Activated T-cell treated with anti-CD3 and anti-CD28 coated beads for 24 hours (primary cell): ENCODE measurements at places on chromosomes 12 and 14.

- DNase-seq, result no peak
These were observed 12.9 kb downstream of the FAM161B start for GRCh38 chr14:73937012-73937411.

DNA sequence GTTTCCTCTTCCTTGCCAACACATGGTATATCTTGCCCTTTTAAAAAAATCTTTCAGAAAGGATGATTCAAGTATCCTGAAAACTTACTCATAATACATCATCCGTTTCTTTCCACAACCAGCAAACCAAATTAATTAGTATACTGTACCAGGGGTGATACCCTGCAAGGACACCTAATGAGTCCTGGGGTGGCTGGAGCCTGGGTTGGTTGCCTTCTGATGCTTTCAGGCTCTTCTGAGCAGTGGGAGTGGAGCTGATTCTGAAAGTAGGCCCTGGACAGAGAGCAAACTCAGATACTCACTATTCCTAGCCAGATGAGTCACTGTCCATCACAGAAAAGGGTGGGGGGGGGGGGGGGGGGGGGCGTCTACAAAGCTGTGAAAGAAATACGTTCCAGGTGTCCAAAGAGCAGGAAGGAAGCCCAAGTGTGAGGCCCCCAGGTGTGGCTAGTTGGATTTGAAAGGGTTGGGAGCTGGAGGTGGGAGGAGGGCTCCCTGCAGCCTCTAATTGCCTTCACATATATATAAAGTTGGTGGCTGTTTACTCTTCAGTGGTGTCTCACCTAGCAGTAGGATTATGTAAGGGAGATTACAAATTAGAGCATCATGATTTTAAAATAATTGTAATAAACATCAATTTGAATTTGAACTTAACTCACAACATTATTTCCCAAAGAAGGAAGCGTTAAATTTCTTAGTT is 36.5 kb downstream of the FBXO33 start:
- no peak for DNase-seq

GRCh38 chr14:98280436-98280835 is 991.6 kb downstream of the BCL11B start:
- DNase-seq, result no peak

- no peak for DNase-seq
These were observed 1.1 kb downstream of the FBXO21 start for GRCh38 chr12:117188961-117189724.

DNA sequence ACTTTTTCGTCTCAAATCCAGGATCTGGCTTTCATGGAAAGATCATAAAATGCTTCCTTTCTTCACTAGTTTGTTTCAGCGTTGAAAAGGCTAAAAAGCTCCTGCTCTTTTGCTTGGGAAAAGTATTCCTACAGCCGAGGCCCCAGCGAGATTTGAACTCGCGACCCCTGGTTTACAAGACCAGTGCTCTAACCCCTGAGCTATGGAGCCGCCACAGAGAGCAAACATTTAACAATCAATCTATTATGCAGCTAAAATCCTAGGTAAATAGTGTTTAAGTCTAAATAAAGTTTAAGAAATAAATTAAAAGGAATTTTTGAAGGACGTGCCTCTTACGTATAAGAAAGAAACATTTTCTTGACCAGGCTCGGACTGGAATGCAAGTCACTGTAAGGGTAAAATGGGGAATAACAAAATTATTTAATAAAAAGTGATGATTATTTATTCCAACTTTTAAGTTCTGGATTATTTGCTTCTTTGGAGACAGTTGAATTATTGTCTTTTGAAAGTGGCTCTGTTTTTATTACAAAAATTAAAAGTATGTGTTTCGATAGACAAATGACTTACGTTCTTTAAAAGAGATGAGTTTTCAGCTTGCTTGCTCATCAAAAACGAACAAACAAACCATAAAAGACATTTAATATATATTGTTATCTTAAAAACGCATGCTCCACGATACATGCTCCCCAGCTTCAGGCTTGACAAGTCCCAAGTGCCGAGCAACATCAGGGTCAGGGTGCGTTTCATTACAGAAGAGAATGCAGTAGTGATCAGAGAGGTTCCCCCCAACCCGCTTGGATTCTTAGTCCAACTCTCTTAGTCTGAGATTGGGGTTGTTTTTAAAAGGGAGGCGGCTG is 10.2 kb downstream of the OR6S1 start:
- peak; percentile 54 for DNase-seq

GRCh38 chr12:68245180-68246021 is 8.0 kb downstream of the IL22 start:
- DNase-seq, result no peak

DNA sequence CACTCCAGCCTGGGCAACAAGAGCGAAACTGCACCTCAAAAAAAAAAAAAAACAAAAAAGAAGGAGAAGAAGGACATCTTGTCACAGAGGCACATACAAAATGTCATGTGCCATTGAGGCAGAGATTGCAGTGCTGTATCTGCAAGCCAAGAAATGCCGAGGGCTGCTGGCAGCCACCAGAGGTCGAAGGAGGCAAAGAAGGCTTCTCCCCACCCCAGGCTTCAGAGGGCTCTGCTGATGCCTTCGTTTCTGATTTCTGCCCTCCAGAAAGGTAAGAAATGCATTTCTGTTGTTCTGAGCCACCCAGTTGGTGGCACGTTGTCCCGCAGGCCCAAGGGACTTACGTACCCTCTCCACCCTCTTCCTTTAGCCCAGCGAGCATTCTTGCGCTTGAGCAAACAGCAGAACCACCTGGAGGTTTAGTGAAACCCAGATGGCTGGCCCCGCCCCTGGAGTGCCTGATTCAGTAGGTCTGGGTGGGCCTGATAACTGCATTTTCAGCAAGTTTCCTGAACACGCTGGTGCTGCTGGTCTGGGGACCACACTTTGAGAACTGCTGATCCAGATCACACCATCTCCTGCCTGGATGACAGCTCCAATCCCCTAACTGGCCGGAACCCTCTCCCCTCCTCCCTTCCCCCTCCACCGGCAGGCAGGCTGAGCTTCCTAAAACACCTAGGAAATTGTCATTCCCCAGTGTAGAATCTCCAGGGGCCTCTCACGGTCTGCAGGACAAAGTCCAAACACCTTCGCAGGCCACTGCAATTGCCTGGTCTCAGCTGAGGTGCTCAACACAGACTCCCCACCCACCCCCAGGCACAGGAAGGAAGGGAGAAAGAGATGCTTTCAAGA is 21.1 kb upstream of the SCARB1 start:
- no peak for DNase-seq

DNA sequence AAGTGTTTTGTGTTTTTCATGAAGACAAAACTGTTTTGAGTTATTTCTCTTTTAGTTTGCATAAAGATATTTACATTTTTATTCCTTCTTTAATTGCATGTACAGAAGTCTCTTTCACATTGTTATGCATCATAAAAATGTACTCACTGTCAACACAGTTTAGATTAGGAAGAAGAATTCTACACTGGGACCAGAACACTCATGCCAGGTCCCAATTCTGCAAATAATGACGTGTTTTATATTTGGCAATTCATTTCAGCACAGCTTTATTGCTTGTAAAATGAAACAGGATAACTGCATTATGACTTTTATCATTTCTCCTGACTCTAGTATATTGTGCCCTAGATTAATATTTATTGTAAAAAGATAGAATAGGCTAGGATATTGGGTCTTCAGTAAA is 369.2 kb downstream of the NAV3 start:
- no peak for DNase-seq

DNA sequence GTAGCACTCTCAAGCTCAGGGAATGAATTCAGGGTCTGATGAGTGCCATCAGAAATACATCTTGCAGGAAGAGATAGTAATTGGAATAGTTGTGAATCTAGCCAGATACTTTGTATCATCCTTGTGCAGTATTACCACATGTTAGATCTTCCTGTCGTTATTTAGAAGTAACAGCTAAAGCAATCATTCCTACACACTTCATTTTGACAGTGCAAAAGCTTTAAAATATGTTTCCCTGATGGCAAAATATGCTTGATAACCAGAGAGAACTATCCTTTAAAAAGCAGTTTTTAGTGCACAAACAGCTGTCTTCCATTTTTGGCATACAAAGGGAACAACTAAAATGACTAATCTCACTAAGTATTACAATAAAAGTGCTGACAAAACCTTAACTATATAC is 149.5 kb upstream of the SLC38A2 start:
- DNase-seq, result no peak

DNA sequence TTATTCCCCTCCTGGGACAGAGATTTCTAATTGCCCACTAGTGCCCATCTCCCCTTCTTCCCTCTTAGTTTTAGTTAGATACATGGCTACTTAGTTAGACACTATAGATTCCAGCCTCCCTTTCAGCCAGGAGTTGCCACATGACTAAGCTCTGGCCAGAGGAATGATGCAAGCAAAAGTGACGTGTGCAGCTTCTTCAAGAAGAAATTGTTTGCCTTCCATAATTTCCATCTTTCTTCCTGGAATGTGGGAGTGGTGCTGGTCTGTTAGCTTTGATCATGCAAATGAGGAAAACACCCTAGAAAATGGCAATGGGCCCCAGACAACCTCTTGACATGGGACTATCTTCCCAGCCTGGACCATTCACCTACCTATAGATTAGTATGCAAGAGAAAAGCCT is 21.4 kb downstream of the CCDC177 start:
- DNase-seq, result no peak

DNA sequence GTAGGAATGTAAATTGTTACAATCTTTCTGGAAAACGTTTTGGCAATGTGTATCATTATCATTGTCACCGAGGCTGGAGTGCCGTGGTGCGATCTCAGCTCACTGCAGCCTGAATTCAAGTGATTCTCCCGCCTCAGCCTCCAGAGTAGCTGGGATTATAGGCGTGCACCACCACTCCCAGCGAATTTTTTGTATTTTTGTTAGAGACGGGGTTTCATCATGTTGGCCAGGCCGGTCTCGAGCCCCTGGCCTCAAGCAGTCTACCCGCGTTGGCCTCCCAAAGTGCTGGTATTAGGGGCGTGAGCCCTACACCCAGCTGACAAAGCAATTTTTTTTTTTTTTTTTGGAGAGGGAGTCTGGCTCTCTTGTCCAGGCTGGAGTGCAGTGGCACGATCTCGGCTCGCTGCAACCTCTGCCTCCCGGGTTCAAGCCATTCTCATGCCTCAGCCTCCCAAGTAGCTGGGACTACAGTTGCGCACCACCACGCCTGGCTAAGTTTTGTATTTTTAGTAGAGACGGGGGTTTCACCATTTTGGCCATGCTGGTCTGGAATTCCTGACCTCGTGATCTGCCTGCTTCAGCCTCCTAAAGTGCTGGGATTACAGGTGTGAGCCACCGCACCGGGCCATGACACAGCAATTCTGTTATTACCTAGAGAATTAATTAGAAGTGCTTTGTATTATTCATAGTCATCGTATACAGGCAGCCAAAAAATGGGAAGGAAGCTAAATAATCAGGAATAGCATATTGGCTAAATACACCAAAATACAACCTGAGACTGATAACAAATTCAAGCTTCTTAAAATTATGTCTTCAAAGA is 1.2 kb downstream of the ACTR6 start:
- no peak for DNase-seq

DNA sequence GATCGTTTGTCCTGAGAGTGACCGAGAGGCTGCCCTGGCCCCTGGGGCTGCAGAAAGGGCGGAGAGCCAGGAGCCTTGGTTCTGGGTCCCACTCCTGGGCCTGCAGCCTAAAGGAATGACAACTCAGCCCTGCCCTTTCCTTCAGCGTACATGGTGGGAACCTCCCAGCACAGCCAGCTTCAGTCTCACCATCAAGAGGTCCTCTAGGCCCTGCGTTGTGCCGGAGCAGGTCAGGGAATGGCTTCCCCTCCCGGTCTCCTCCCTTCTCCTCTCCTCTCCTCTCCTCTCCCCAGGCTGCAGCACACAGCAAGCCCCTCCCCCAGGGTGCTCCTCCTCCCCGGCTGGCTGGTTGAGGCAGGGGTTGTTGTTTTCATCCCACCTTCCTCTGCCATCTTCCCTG is 44.6 kb upstream of the TUNAR start:
- DNase-seq, result no peak

DNA sequence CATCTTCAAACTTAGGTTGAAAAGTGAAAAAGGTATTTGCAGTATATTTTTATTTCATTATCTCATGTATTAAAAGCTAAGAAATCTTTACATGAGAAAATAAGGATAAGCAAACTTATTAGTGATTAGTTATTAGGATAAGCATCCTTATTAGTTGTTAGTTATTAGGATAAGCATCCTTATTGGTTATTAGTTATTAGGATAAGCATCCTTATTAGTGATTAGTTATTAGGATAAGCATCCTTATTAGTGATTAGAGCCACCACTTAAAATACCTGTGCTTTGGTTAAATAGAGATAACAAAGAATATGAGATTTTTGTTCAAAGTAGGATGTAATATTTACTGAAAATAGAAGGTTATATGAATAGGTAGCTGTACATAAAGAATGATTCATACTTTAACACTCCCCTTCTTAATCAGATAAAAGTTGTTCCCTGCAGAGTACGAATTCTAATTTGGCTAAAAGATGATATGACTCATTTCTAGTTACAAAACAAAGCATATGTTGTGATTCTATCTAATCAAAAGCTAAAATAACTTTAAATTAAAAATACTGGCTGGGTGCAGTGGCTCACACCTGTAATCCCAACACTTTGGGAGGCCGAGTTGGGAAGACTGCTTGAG is 56.4 kb downstream of the KDM5A start:
- DNase-seq, result no peak

DNA sequence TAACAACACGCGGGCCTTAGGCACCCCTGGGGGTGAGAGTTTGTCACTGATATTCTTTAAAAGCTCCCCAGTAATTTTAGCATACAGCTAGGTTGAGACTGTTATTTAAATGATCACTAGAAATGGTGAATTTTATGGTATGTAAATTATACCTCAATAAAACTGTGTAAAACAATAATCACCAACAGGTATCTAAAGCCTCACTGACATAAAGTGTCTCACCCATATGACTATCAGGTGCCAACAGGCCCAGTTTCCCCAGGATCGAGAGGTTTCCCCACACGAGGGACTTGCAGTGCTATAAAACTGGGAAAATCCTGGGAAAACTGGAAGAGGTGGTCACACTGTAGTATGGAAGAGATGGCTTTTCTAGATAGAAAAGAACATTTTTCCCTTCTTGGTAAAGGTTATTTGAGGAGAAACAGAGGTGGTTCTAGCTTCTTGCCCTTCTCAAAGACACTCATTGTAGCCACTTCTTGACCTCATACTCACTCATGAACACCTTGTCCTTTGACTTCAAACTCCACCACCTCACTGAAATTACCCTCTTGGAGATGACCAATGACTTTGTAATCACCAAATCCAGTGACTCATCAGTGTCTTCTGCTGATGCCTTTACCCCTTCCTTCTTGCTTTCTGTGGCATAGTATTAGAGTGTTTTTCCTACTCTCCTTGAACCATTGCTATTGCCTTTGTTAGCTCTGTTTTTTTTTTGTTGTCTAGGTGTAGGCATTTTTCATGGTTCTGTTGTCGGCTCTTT is 24.8 kb upstream of the NUBPL start:
- DNase-seq, result no peak
